ENCODE measurements at places on chromosomes 16 and 17.
A peak's percentile ranks its signal among the peaks of the same experiment; 100 is the strongest.

GRCh38 chr16:4316108-4316863, 419 bp downstream of the GLIS2 start:
- DNase-seq: no peak

- no peak for DNase-seq
Observed at GRCh38 chr17:57447357-57447989, 191.2 kb downstream of the MSI2 start.

DNA sequence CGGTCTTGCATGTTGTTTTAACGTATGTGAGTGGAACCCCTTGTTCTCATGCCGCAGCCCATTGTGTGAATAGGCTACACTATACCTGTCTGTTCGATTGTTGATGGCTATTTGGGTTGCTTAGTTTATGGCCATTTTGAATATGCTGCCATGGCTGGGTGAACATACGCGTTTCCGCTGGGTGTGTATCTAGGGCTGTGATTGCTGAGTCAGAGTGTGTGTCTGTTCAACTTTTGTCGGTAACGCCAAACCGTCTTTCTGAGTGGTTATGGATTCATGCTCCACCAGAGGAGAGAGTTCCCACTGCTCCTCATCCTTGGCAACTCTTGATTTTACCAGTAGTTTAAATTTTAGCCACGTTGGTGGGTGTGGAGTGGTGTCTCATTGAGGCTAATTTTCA, 77.0 kb downstream of the METRNL start:
- no peak for DNase-seq

DNA sequence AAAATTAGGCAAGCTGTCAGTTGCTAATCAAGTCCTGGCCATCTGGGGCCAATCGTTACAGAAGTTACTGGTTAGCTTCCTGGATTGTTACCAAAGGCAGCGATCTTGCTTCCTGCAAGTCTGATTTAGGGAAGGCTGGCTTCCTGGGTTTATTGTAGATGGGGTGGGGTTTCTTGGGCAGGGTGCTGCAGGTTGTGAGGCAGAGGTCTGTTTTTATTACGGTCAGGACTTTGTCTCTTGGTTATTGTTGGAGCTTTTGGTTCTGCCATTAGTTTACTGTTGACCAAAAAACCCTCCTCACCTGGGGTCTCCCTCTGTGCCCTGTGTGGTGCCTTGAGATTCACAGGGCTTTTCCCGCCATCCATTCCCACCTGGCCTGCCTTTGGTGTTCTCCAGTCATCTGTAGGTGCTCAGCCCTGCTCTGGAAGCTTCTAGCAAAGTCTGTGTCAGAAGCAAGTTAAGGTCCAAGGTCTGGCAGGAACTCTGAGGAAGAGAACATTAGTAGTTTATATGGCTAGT, 36.9 kb downstream of the SLC47A1 start:
- DNase-seq: no peak

- DNase-seq: peak; percentile 86
Observed at GRCh38 chr16:72876221-72876620, 171.7 kb downstream of the ZFHX3 start.

DNA sequence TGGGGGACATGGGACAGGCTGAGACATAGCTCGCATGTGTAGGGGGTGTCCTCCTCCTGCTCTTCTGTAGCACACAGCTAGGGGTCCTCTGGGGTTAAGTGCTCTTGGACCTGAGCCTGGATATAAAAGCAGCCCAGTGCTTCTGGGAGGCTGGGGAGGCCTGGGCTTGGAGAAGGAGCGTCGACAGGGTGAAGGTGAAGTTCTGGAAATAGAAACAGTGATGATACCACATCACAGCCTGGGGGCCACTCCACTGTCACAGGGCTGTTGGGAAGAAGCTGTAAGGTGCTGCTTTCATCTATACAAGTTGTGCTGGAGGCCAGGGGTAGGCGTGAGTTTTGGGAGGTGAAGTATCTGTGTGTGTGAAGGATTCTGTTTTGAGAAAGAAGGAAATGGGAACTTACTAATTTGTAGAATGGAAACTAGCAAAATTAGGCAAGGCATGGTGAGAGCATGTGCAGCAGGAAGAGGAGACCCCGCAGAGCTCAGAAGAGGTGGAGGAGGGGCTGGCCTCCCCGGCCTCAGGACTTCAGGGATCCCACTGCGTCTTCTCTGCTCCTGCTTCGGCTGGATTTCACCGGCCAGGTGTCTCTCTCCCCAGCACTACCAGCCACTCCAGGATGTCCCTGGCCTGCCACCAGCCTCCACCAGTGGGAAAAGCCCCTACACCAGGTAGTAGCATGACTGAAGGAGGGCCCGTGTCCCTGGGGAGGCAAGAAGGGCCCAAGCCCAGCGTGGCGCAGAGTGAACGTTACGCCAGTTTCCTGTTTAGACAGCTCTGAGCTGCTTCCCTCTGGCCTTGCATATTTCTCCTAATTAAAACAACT, 19.4 kb downstream of the PLCG2 start:
- no peak for DNase-seq

GRCh38 chr16:58306327-58306726, 11.5 kb upstream of the PRSS54 start:
- peak; percentile 55 for DNase-seq

- DNase-seq: no peak
Observed at GRCh38 chr16:24493821-24494220, 45.5 kb upstream of the RBBP6 start.

DNA sequence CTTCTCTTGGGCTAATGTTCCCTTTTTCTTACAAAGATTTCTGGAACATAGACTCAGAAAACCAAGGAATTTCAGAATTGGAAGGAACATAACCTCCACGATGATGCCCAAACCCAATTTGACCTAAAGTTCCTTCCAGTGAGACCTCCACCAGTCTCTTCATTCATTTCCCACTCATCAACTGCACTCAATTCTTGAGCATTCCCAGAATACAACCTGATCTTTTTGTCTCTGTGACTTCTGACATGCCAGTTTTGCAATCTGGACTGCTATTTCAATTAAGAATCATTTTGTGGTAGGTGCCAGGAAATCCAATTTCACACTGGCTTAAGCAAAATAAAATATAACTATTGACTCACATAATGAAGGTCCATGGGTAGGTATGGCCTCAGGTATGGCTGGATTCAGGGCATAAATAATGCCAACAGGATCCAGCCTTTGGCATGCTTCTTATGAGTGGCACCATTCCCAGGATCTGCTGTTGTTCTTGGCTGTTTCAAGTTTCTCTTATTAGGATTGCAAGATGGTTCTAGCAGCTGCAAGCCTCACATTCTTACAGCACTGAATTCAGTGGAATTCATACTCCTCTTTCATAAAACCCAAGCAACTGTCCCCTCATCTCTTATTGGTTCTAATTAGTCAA, 184.3 kb downstream of the HS3ST4 start:
- no peak for DNase-seq

DNA sequence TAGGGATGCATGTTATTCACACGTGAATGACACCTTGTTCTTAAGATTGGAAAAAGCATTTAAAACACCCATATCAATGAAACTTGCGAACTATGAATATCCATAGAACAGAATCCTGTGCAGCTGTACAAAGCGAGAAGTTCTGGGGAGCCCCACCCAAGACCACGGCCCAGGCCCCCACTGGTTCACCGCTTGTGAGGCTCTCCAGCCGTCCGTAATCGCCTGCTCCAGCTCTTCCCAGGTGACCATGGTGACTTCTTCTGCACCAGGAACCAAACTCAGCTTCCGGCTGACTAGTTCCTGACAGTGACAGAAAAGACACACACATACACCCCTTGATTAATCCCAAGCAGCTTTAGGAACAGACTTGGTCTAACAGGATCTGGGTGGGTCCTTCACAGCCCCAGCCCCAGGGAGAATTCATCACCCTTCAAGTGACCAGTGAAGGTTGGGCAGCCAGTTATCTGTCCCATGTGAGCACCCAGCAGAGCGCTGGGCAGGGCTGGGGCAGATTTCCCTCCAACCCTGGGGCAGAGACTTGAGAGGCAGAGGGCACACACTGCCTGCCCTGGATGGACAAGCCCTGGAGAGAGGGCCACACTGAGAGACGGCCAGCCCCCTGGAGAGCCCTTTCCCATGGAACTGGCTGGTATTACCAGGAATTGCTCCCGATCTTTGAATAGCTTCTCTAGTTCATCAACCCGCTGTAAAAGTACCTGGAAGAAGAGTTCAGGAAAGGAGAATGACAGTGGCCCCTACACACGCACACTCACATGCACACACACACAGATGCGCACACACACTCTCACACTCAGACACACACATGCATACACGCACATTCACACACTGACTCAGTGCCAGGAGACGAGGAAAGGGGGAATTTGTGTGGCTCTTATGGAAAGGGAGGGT, 3.6 kb downstream of the QRICH2 start:
- no peak for DNase-seq

DNA sequence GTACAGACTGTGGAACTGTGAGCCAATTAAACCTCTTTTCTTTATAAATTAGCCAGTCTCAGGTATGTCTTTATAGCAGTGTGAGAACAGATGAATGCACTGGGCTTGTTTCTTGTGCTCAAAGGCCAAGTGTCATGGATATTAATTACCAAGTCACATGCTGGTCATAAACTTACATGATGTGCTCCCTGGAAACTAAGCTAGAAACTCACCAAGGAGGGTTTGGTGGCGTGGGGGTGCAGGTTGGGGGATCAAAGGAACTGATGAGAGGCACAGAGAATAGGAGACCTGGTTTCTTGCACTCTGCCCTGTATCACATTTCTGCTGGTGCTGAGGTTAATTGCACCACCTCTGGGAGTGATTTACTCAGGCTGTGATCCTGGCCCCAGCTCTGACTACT, 31.2 kb upstream of the TMC5 start:
- no peak for DNase-seq

- no peak for DNase-seq
Observed at GRCh38 chr17:48542698-48543106, 2.2 kb downstream of the HOXB2 start.

GRCh38 chr16:87267566-87267965, 49.6 kb downstream of the C16orf95 start:
- DNase-seq: no peak

GRCh38 chr16:12728469-12728868, 75.2 kb downstream of the CPPED1 start:
- DNase-seq: no peak

- DNase-seq: no peak
Observed at GRCh38 chr17:48471817-48472410, 41.9 kb upstream of the SKAP1 start.

DNA sequence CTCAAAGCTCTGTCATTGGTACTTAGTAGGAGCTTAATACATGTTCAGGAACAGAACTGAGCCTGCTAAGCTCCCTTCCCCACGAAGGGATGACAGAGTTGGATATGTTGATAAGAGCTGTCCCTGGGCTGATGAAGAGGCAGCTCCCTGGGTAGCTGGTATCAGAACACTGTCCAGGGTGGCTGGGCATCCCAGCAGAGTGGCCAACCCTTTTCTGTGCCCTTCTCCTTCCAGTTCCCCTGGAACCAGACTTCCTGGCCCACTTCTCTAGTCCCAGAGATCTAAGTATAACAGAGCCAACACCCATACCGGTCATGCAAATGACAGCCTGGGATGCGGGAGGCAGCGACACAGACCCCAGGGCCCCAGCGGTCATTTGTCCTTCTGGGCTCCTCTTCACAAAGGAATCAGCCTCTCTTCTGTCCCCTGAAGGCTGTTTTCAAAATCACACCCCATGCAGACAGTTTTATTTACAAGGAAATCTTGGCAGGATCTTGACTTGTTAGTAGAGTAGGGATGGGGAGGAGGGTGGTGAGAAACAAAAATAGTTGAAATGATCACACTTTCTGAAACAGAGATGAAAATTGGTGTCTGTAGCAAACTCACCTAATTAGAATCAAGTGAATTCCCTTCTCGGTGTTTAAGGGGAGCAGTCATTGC, 1.4 kb upstream of the RHBDL3 start:
- DNase-seq: no peak

DNA sequence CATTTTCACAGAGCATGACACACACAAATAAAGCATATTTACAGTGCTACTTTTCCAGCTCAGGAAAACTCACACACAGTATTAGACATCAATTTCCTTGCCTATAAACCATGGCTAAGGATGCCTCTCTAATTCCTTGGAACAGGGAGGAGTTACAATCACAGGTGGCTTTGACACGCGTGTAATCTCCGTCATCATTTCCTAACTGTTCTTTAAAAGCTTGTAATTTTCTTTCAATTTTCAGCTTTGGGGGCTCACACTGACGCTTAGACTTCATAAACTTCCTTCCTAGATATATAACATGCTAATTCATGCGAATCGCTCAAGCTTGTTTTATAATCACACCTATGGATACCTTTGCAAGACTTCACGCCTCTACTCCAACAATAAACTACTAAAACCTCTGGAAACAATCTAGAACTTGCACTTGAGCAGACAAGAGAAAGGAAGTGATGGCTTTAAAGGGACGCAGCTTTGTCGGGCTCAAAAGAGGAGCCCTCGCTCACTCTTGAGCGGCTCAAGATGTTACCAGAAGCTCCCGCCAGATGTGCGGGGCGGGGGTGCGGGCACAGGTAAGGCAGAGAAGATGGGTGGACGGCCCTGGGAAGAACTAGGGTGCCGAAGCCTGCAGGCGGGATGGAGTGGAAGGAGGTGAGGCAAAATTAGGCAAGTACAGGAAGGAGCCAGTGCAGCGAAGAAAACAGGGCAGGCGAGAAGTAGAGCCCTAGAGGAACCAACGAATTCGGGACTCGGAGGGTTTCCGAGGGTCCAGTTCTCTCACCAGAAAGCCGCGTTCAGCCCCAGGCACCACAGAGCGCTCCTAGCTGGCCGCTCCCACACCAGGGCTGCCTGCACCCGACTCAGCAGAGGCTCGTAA, 631 bp downstream of the RETREG3 start:
- DNase-seq: no peak

- DNase-seq: no peak
Observed at GRCh38 chr16:85425074-85425662, 188.0 kb upstream of the GSE1 start.

Measured in fibroblast of pulmonary artery (primary cell).